ENCODE measurements at places on chromosomes 7 and 10.

- DNase-seq, result no peak
These were observed 89.4 kb upstream of the MTPN start for GRCh38 chr7:136066304-136067143.

DNA sequence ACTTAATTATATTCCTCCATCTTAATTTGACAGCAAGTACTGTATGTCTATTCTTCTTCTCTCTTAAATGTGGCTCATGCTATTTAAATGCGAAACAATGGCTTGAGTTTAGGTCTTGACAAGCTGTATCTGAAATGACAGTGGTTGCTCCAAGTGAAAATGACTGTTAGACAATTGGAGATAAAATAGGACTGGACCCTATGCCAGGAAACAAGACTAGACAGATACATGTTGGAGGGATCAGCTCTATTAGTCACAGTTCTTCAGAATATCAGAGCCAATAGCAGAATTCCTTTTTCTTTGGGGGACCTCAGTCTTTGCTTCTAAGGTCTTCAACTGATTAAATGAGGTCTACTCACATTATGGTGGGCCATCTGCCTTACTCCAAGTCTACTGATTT is 25.8 kb downstream of the KIAA1217 start:
- no peak for DNase-seq

GRCh38 chr10:110671788-110672579 is 27.8 kb downstream of the RBM20 start:
- DNase-seq, result no peak

DNA sequence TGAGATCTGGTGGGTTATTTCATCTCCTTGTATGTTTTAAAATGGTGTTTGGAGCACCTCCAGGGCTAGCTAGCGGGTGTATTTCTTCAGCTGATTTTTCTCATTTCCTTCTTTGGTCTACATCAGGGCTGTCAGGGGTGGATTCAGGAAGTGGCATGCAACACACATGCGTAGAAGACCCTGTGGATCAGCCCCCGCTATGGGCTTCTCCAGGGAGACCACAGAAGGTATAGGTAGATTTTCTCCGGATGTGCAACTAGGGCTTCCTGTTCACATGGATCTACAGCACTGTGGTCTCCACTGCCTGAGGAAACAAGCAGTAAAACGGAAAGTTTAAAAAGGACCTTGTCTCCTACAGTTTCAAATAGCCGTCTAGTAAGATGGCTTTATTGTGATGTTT is 10.4 kb downstream of the NUB1 start:
- DNase-seq, result no peak

GRCh38 chr10:86207226-86207625 is 159.4 kb downstream of the GRID1 start:
- no peak for DNase-seq

- no peak for DNase-seq
These were observed 62.7 kb upstream of the FZD1 start for GRCh38 chr7:91201442-91202113.

DNA sequence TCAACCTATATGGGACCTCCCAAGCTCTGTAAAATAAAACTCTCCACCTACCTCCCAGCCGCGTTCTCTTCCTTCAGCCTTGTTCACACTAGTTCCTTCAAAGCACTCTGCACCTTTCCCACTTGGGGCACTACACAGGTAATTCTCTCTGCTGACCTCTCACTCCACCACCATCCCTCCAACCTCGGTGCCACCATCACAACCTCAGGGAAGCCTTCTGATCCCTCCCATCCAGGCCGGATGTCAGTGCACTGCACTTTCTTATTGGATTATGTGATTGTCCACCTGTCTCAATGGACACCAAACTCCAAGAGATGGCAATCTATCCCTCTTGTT is 7.0 kb downstream of the LARP4B start:
- DNase-seq, result no peak

GRCh38 chr7:94178230-94178629 is 174.1 kb upstream of the BET1 start:
- no peak for DNase-seq

DNA sequence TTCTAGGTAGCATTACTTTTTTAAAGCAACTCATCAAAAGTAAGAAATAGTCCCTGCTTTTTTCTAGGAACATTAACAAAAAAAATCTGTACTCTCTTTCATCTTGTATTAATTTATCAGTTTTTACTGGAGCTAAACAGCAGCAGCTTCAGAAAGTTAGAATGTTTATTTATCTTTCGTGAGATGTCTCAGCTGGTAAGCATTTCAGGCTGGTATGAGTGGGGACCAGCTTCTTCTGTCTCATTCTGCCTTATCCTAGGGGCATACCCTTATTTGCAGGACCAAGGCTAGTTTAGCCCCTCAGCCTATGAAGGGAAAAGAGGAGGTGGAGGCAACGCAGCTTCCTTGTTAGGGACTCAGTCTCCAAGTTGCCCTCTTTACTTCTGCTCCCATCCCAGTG is 35.1 kb downstream of the LANCL2 start:
- DNase-seq, result no peak

DNA sequence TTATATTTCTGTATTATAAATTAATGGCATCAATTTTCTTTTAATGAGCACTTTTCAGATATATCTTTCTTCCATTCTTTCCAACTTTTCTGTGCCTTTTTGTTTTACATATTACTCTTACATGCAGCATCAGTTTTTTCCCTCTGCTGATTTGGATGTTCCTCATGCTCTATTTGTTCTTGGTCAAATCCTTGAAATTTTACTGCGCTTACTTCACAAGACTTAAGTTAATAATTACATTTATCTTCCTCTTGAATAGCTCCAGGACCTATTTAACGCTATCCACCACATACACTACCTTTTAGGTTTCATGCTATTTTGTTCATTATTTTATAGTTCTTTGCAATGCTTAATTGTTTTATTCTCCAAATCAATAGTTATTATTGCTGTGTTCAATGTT is 97.6 kb upstream of the CTTNBP2 start:
- no peak for DNase-seq

DNA sequence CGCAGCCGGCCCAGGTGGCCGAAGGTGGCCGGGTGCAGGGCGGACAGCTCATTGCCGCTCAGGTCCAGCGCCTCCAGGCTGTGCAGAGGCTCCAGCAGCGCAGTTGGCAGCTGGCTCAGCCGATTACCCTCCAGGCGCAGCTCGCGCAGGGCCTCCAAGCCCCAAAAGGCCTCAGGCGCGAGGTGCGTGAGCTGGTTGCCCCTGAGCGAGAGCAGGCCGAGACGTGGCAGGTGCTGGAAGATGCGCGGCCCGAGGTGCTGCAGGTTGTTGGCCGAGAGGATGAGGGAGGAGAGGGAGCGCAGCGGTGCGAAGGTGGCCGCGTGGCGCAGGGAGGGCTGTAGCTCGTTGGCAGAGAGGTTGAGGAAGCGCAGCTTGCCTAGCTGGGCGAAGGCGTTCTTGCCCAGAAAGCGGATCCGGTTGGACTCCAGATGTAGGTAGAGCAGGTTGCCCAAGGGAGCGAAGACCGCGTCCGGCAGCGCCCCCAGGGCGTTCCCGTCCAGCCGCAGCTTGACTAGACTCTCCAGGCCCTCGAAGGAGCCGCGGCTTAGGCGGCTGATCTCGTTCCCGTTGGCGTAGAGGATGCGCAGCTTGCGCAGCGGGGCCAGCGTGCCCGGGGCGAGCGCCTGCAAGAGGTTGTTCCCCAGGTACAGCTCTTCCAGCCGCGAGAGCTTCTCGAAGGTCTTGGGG is 923 bp downstream of the TRIL start:
- DNase-seq, result no peak

DNA sequence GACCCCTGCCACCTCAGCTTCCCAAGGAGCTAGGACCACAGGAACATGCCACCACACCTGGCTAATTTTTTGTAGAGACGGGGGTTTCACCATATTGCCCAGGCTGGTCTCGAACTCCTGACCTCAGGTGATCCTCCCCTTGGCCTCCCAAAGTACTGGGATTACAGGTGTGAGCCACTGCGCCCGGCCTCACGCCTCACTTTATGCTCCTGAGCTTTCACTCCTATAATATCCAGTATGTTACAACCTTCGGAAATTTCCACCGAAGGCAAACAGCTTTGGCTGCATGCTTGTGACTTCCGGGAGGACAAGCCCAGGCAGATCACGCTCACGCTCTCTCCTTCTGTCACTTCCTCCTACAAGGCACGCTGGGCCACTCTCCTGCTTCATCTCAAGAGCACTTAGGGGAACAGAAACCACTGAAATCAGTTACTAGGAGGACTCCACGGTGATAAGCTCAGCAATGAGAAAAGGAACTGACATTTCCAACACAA is 4.4 kb upstream of the MAD1L1 start:
- no peak for DNase-seq

- DNase-seq, result no peak
These were observed 2.6 kb downstream of the PSMG3 start for GRCh38 chr7:1567049-1567771.

- DNase-seq, result no peak
These were observed 244.3 kb downstream of the MTERF1 start for GRCh38 chr7:91636129-91636724.

- DNase-seq, result no peak
These were observed 467.5 kb downstream of the GPAM start for GRCh38 chr10:111716032-111716431.

- DNase-seq, result no peak
These were observed 167.1 kb upstream of the ZMIZ1 start for GRCh38 chr10:78901694-78902093.

GRCh38 chr7:24622646-24623182 is 49.5 kb downstream of the PALS2 start:
- no peak for DNase-seq
